NCI-H1105 (cell line): ENCODE measurements at places on chromosomes 5 and 9.

- no peak for DNase-seq
Observed at GRCh38 chr9:1743121-1743960, 271.8 kb upstream of the SMARCA2 start.

GRCh38 chr9:92607088-92607487 is 62.8 kb downstream of the IPPK start:
- DNase-seq: no peak

DNA sequence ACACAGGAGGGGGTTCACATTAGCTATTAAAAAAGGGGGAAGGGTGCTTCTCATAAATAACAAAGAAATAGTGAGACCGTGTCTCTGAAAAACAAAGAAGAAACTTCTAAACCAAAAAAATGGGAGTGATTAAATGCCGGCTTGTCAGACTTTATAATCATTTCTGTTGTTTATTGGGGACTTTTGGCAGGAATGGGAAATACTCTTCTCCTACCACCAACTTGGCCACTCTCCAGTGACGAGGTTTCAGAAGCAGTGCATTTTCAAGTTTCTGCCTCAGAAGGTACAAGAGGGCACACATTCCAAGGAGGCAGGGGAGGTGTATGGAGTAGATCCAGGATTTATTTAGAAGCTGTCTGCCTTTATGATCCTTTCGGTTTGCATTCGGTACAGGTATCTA is 46.2 kb downstream of the LIX1 start:
- DNase-seq: no peak

- DNase-seq: no peak
Observed at GRCh38 chr5:150295172-150295634, 5.6 kb upstream of the CAMK2A start.
